ENCODE measurements at places on chromosomes 4 and X. TPM values are rescaled to one million over a fixed set of nuclear protein-coding genes. Genes with fewer than 3 reads are reported as not detected.

The CSN1S1 gene
- not detected for total RNA-seq

The CPE gene
- total RNA-seq: 2.3 TPM

The TLR2 gene
- not detected for total RNA-seq

- H3K4me1 ChIP-seq: no peaks in the 10 kb centered on the region
- H3K4me3 ChIP-seq: no peak overlapping the region
- no peak overlapping the region for H3K27ac ChIP-seq
These were observed 251.4 kb upstream of the DDX53 start for GRCh38 chrX:22748093-22748999.

- H3K27ac ChIP-seq: no peak overlapping the region
- no peaks in the 10 kb centered on the region for H3K36me3 ChIP-seq
- no peaks in the 10 kb centered on the region for H3K27me3 ChIP-seq
- no peak overlapping the region for H3K4me3 ChIP-seq
- H3K4me1 ChIP-seq: no peaks in the 10 kb centered on the region
These were observed 48.3 kb downstream of the STBD1 start for GRCh38 chr4:76354517-76355473.

DNA sequence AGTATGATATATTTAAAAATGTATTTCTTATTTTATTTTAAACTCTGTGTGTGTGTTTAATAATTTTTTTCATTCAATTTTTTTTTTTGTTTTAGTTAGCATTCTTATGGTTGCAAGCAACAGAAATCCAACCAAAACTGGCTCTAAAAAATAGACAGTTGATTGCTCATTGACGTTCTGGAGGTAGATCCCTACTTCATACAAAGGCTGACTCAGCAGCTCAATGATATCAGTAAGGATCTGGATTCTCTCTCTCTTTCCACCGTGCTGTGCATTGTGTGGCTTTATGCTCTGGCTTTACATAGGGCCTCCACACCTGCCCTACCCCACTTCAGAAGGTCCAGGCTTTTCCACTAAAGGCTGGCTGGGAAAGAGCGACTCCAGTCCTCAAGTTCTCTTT is 117.8 kb downstream of the UCHL1 start:
- DNase-seq: no peak
- H3K36me3 ChIP-seq: peaks cover 43% of the 10 kb centered on the region

DNA sequence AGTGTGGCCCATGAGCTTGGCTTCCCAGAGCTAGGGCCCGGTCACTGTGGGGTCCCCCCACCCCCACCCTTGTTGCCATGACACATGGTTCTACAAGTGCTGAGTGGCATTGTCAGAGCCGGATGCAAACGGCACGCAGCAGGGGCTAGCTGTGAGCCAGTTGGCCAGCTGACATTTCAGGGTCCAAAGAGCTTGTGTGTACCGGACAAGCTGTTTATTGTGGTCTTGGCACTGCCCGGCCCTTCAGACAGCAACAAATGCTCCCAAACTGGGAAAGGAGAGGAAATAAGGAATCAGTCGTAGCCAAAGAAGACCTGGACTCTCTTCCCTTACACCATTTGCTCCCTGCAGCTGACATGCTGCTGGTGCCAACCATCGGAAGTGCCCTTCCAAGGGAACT is 36.8 kb downstream of the TSC22D3 start:
- H3K27me3 ChIP-seq: peaks cover 2% of the 10 kb centered on the region
- DNase-seq: no peak
- H3K4me1 ChIP-seq: no peaks in the 10 kb centered on the region
- no peaks in the 10 kb centered on the region for H3K36me3 ChIP-seq
- H3K27ac ChIP-seq: no peak overlapping the region

DNA sequence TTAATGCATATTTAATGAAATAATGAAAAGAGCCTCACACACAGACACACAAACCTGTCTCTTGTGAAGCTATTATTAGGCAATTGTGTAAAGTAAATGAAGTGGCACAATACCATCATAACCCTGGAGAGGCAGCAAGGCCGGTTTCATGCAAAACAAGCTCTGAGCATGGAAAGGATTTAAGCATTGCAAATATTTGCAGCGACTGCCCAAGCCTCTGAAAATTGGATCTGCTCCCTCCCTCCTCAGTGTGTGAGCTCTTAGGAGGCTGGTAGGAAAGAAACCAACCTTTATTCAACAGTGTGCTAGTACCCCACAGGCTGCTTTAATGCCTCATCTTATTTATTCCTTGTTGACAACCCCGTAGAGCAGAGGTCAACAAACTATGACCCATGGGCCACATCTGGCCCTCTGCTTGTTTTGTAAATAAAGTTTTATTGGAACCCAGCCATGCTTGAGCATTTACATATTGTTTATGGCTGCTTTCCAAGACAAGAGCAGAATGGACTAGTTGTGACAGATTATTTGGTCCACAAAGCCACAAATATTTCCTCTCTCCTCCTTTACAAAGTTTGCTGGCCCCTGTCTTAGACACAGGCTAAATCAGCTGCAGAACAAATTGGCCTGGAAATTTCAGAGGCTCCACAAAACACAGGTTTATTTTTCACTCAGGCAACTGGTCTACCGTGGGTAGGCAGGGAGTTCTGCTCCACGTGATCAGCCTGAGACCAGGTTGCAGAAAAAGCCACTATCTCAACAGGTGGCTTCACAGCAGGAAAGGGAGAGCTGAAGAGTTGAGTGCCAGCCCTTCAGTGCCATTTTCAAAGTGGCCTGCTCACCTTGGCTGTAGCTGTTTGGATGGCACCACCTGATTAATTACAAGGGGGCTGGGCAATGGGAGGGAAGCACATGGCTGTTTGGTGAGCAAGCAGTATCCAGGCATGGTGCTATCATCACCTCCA is 16.8 kb downstream of the RS1 start:
- H3K27ac ChIP-seq: no peak overlapping the region
- H3K36me3 ChIP-seq: no peaks in the 10 kb centered on the region
- H3K27me3 ChIP-seq: peaks cover 3% of the 10 kb centered on the region
- H3K4me1 ChIP-seq: no peaks in the 10 kb centered on the region
- DNase-seq: no peak
- H3K4me3 ChIP-seq: no peak overlapping the region

GRCh38 chr4:31458813-31459212 is 738.6 kb downstream of the PCDH7 start:
- H3K36me3 ChIP-seq: no peaks in the 10 kb centered on the region
- H3K27me3 ChIP-seq: no peaks in the 10 kb centered on the region
- H3K4me1 ChIP-seq: no peaks in the 10 kb centered on the region
- H3K4me3 ChIP-seq: no peak overlapping the region
- no peak overlapping the region for H3K27ac ChIP-seq
- no peak for DNase-seq

DNA sequence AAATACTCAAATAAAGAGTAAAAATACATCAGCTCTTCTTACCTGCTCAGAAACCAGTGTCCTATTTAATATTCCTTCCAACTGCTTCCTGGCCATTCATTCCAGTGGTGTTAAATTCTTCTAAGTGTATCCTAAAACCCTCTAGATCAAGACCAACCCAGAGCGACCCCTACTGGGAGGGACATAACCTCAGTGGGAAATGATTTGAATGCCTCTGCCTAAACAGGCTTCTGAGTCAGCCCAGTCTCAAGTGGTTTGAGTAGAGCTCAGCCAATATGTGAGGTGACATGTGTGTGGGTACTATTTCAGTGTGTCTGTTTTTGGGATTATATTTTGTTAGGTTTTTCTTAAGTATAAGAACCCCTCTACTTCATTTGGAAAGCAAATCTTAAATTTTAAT is 133.6 kb upstream of the ARHGEF9 start:
- no peak overlapping the region for H3K4me3 ChIP-seq
- no peaks in the 10 kb centered on the region for H3K4me1 ChIP-seq
- H3K27ac ChIP-seq: no peak overlapping the region
- H3K36me3 ChIP-seq: no peaks in the 10 kb centered on the region
- DNase-seq: peak; percentile 3

The PNCK gene
- 0.41 TPM for total RNA-seq

GRCh38 chrX:72146527-72146926 is 14.8 kb upstream of the RTL5 start:
- no peak overlapping the region for H3K4me3 ChIP-seq
- peaks cover 16% of the 10 kb centered on the region for H3K36me3 ChIP-seq
- H3K4me1 ChIP-seq: no peaks in the 10 kb centered on the region
- no peak overlapping the region for H3K27ac ChIP-seq
- H3K27me3 ChIP-seq: peaks cover 3% of the 10 kb centered on the region

DNA sequence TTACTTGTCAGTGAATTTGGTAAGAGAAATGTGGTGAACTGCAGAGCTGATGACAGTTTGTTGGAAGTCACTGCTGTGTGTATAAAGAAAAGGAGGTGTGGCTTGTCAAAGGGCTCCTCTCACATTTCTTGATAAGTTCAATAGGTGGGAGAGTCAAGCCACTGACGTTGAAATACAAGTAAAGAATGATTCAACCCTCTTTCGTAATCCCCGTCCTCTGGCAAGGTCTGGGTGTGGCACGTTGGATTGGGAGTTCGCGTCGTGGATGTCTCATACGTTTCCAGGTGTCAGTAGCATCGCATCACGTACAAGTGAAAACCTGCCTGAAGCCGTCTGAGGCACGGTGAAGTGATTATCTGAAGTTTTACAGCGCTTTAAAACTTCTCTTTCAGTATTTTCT is 76.4 kb downstream of the EGF start:
- H3K27me3 ChIP-seq: no peaks in the 10 kb centered on the region
- no peak overlapping the region for H3K4me3 ChIP-seq
- H3K4me1 ChIP-seq: no peaks in the 10 kb centered on the region
- no peak overlapping the region for H3K27ac ChIP-seq
- DNase-seq: no peak

- H3K4me1 ChIP-seq: no peaks in the 10 kb centered on the region
- H3K27ac ChIP-seq: no peak overlapping the region
- no peak for DNase-seq
- no peak overlapping the region for H3K4me3 ChIP-seq
- H3K27me3 ChIP-seq: no peaks in the 10 kb centered on the region
These were observed 34.7 kb downstream of the MSL3 start for GRCh38 chrX:11792461-11793421.

DNA sequence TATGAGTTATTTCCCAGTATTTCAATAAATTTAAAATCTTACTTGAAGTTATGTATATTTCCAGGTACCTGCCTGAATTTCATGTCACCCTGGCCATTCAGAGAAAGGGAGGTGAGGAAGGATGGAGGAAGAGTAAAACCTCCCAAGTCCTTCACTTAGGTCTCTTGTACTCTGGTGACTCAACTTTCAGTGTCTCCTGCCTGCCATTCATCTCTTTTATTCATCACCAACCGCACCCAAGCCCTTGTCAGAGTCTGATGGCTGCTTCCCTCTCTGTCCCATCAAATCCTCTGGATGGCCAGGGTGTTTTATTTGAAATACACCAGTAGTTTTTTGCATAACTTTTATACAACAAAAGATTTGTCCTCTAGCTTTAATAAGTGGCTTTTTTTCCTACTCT is 17.8 kb downstream of the TMPRSS11E start:
- H3K27me3 ChIP-seq: no peaks in the 10 kb centered on the region
- H3K4me3 ChIP-seq: no peak overlapping the region
- no peak for DNase-seq

The RPL39 gene
- 1,381 TPM for total RNA-seq

The KLHL13 gene
- total RNA-seq: 1.7 TPM

GRCh38 chr4:124710015-124710741 is 2.4 kb downstream of the ANKRD50 start:
- H3K27ac ChIP-seq: no peak overlapping the region
- no peak overlapping the region for H3K4me3 ChIP-seq
- H3K4me1 ChIP-seq: peaks cover 20% of the 10 kb centered on the region
- H3K27me3 ChIP-seq: peaks cover 10% of the 10 kb centered on the region
- DNase-seq: no peak
- H3K36me3 ChIP-seq: peaks cover 13% of the 10 kb centered on the region

DNA sequence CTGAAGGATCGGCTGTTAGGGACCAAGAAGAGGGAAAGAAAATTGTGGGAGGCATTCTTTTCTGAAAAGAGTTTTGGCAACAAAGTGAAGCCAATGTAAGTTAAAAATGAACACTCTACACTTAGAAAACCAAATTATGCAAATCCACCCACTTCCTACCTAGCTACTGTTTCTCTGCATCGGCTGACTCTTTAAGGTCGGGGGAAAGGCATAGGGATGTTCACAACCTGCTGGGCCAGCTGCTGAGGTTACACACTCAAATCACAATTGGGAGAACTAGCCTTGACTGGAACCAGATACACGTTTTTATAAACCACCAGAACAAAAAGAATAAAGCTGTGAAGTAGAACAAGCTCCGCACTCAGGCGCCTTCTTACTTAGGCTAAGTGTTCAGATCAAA is 165.7 kb downstream of the LDB2 start:
- DNase-seq: no peak
- no peak overlapping the region for H3K27ac ChIP-seq
- no peak overlapping the region for H3K4me3 ChIP-seq
- peaks cover 35% of the 10 kb centered on the region for H3K4me1 ChIP-seq
- peaks cover 26% of the 10 kb centered on the region for H3K36me3 ChIP-seq

The PDE5A gene
- total RNA-seq: 3.4 TPM

The HTATSF1 gene
- total RNA-seq: 31.6 TPM

The RAB33A gene
- 4.1 TPM for total RNA-seq

The COX7B2 gene
- total RNA-seq: not detected

DNA sequence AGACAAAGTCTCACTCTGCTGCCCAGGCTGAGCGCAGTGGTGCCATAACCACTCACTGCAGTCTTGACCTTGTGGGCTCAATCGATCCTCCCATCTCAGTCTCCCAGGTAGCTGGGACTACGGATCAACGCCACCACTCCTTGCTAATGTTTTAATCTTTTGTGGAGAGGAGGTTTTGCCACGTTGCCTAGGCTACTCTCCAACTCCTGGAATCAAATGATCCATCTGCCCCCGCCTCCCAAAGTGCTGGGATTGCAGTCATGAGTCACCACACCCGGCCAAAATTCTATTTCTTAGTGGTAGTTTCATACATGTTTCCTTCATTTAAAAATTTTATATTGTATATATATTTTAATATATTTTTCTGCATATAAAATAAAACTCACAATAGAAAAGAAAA is 125.8 kb upstream of the CLNK start:
- no peak for DNase-seq
- H3K36me3 ChIP-seq: no peaks in the 10 kb centered on the region
- H3K27me3 ChIP-seq: peaks cover 1% of the 10 kb centered on the region
- H3K4me1 ChIP-seq: peaks cover 3% of the 10 kb centered on the region
- no peak overlapping the region for H3K27ac ChIP-seq
- H3K4me3 ChIP-seq: no peak overlapping the region

All from endothelial cell (in vitro differentiated cells).